Pons (tissue), 1 donor: ENCODE measurements at places on chromosomes 13 and 19.

DNA sequence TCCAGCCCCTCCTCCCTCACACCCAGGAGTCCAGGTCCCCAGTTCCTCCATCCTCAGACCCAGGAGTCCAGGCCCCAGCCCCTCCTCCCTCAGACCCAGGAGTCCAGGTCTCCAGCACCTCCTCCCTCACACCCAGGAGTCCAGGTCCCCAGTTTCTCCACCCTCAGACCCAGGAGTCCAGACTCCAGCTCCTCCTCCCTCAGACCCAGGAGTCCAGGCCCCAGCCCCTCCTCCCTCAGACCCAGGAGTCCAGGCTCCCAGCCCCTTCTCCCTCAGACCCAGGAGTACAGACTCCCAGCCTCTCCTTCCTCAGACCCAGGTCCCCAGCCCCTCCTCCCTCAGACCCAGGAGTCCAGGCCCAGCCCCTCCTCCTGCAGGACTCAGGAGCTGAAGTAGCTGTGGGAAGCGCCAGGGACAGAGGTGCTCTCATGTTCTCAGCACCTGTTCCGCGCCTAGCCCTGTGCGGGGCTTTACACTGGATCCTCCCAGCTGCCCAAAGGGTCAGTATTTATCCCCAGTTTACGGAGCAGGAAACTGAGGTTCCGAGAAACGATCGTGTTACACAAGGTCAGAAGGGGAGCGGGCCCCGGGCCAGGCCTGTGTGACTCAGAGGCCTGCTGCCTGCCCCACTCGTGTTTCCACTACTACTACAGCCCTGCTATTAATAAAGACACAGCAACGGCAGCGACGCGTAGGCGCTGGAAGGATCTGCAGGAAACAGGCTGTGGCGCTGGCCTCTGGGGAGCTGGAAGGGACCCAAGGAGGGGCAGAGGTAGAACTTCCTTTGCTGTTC lies 1.7 kb upstream of the SBK3 start:
- peak; percentile 35 for DNase-seq

DNA sequence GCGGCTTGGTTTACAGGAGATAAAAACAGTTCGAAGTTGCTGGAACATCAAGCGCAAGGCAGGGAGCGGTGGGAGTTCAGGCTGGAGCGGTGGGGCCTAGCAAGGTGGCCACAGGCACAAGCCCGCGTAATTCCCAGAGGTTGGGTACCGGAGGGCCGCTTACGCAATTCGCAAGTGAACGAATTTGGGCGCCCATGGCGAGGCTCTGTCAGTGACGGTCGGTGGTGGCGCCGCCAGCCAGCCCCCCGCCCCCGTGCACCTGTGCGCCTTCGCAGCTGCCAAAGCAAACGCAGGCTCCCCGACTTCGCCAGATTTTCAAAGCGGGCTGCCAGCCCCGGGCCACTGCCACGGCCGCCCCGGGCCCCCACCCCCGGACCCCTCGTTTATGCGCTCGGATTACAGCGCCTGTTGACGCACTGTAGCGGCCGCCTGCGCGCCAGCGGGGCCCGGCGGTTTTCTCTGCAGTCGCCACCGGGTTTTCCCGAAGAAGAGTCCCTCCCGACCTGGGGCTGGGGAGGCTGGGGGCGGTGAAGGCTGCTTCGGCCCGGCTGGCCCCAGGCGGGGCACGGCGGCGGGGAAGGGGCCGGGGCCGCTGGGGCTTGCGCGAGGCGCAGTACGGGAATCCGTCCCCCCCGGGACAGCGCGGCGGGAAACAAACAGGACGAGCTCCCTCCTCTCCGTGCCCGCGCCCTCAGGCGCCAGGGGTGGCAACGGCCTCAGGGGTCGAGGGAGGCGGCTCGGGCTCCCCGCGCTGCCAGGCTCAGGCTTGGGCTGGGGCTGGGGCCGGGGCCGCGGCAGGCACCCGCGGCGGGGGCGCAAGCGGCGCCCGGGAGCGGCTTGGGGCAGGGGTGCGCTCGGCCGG lies 709 bp downstream of the N4BP2L1 start:
- peak; percentile 25 for DNase-seq

GRCh38 chr19:29366757-29367156 lies 153.8 kb upstream of the UQCRFS1 start:
- DNase-seq = no peak

GRCh38 chr19:40084948-40085347 lies 5.8 kb downstream of the ZNF780A start:
- DNase-seq = no peak

DNA sequence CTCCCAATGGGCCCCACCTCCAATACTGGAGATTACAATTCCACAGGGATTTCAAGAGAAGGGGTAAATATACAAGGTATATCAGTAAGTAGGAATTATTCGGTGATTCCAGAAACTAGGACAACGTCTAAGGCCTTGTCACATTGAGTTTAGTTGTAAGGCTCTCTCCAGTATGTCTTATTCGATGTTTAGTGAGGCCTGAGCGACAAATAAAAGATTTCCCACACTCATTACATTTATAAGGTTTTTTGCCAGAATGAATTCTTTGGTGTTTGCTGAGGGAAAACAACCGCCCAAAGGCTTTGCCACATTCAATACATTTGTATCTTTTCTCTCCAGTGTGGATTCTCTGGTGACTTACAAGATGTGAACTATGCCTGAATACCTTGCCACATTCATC lies 19.1 kb upstream of the ZNF841 start:
- no peak for DNase-seq

DNA sequence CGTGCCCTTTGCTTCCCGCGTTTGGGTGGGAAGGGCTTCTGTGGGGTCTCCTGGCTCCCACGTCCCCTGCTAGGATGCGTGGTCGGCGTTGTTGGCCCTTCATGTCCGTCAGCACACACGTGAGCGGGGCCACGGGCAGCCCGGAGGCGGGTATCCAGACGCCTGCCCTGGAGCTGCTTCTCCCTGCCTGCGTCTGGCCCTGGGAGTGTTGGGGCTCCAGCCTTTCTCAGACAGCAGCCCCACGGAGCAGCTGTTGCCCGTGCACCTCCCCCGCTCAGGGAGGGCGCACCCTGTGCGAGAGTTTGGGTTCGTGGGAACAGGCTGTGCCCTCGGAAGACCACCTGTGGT lies 14.5 kb downstream of the DAZAP1 start:
- no peak for DNase-seq

- peak; percentile 57 for DNase-seq
Observed at GRCh38 chr13:94710065-94710781, 2.1 kb downstream of the SOX21 start.

DNA sequence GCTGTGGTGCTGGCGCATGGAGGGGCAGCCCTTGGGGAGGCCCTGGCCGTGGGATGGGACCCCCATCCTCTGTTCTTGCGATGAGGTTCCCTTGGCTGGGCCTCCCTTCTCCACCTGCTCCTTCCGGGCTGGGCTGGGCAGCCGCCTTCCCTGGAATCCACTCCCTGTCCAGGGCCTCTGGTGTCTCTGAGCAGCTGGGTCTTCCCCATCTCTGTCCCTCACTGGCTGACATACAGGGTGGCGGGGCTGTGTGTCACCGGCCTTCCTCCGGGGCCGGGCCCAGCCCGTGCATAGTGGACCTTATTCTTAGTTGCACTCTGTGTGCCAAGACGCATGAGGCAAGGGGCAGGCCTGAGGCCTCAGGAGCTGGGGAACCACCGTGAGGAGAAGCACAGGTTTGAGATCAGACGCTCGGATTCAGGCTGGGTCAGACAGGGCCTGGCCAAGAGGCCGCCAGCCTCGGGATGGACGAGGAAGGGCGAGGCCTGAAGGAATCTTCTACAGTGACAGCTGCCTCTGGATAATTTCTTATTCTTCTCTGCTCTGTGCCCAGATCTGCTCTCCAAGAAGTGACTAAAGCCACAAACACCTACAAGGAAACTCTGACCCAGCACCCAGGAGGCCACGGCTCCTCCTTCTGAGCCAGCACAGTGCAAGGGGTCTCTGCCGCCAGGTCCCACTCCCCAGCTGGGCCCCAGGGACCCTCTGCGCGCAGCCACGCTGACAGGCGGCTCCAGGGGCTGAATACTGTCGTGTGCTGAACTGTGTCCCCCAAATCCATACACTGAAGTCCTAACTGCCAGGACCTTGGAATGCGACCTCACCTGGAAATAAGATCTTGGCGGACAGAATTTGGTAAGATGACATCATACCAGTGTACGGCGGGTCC lies 11.0 kb downstream of the SGTA start:
- peak; percentile 15 for DNase-seq

GRCh38 chr13:95505265-95505664 lies 47.3 kb upstream of the CLDN10 start:
- DNase-seq = no peak

DNA sequence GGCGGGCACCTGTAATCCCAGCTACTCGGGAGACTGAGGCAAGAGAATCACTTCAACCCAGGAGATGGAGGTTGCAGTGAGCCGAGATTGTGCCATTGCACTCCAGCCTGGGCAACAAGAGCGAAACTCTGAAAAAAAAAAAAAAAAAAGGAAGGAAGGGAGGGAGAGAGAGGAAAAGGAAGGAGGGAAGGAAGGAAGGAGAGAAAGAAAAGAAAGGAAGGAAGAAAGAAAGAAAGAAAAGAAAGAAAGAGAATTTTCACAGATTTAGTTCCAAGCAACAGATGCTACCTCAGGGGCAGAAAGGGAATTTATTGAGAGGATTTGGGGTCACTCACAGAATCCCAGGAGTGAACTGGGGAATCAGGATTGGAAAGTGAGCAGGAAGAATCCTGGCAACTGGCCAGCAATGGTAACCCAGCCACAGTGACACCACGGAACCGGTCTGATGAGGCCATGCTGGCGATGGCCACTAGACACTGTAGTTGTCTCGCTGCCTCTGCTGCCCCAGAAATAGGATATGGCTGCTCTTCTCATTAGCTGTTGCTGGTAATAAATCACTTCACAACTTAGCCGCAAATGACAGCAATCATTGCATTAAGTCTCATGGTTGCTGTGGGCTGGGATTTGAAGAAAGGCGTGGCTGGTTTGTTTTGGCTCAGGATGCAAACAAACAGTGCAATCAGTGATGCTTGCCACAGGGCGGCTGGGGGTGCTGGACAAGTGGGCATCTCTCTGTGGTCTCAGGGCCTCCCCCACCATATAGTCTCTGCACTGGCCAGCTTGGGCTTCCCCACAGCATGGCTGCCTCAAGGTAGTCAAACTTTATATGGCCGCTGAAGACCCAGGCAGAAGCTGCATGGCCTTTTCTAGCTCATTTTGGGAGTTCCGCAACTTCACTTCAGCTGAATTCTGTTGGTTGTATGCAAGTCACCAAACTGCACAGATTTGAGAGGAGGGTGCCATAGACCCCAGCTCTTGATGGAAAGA lies 5.2 kb upstream of the BCAM start:
- no peak for DNase-seq

DNA sequence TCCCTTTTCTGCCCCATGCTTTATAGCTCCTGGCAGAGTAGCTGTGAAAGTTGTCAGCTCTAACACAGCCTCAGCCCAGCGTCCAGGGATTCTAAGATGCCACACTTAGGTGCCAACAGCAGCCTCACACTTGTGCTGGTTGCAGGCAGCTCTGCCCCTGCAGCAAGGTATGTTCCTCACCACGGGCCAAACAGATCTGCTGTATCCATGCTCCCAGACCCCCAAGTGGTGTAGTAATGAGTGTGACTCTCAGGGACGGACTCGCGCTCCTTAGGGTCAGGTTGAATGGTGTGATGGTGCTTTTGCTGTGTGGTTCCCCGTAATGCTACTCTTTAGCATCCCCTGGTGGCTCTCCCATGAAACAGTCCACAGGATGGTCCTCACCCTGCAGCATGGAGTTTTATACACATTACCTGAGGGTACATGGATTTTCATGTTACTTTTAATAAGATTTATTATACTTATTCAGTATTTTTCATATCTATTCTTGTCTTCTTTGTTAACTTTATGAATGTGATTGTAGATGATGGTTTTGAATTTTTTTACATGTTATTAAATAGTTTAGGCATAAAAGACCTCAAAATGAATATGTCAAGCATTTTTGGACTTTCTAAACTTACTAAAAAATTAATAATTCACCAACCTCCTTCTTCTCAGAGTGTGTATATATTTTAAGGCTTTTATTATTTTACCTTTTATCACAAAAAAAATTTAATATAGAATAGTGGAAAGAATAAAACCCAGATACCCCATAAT lies 232.5 kb downstream of the SLC7A1 start:
- DNase-seq = peak; percentile 64

GRCh38 chr19:16297575-16298178 lies 26.9 kb upstream of the KLF2 start:
- DNase-seq = no peak

- DNase-seq = no peak
Observed at GRCh38 chr13:75016225-75016624, 465.7 kb downstream of the TBC1D4 start.

DNA sequence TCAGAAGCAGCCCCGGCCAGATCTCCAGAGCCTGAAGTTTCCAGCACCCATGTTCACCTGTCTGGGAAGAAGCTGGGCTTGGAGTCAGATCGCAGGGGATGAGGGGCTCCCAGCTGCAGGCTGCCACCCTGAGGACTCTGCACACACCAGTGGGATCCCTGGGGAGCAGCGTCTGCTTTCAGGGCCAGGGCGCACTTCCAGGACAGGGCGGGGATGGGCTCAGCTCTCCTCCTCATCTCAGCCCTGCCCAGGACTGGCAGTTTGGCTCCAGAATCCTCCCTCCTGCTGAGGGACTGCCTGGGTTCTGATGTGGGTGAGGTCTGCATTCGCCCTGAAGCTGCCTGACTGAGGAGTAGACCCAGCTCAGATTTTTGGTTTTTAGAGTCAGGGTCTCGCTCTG lies 3.5 kb downstream of the SLC7A9 start:
- DNase-seq = no peak

DNA sequence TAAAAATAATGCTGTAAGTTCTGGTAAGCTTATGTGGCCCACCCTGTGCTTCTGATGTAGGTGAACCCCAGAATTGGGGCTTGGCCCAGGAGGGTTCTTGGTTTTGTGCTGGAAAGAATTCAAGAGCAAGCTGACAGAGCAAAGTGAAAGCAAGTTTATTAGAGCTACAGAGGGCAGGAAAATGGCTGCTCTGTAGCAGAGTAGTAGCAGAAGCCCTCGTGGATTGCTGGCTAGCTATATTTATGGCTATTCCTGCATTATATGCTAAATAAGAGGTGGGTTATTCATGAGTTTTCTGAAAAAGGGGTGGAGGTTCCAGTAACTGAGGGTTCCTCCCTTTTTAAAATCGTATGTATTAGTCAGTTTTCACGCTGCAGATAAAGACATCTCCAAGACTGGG lies 20.6 kb upstream of the ZNF599 start:
- DNase-seq = no peak

GRCh38 chr13:39767791-39768517 lies 112.5 kb downstream of the COG6 start:
- DNase-seq = no peak
